ENCODE measurements at places on chromosomes 1 and 21.

DNA sequence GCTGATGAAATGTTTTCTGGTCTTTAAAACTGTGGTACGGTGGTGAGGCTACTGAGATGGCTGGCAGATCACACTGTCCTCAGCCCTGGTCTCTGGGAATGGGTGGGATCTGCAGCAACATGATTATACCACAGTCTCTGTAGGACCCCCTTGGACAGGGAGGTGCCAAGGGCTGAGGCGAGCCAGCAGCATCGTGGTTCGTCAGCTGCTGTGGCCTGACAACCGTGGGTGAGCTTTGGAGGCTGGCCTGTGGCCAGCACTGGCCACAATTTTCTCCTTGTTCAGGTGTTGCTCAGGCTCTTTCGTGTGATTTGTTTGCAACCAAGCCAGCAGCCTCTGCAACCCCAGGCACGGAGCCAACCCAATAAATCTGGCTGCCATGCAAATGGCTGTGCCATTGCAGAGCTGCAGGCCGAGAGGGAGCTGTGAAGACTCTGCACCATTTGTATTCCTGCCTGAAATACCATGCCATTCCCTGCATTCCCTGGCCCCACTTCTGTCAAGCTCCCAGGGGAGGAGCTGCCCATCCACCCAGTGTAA is 70.9 kb downstream of the PCP4 start:
- DNase-seq = no peak

- no peak for DNase-seq
Observed at GRCh38 chr1:910311-910880, 13.3 kb upstream of the SAMD11 start.

- no peak for DNase-seq
Observed at GRCh38 chr1:204445860-204446412, 34.3 kb upstream of the PPP1R15B start.

GRCh38 chr21:39581414-39581813 is 31.3 kb upstream of the B3GALT5 start:
- no peak for DNase-seq

GRCh38 chr1:230704830-230705229 is 9.1 kb downstream of the AGT start:
- no peak for DNase-seq

DNA sequence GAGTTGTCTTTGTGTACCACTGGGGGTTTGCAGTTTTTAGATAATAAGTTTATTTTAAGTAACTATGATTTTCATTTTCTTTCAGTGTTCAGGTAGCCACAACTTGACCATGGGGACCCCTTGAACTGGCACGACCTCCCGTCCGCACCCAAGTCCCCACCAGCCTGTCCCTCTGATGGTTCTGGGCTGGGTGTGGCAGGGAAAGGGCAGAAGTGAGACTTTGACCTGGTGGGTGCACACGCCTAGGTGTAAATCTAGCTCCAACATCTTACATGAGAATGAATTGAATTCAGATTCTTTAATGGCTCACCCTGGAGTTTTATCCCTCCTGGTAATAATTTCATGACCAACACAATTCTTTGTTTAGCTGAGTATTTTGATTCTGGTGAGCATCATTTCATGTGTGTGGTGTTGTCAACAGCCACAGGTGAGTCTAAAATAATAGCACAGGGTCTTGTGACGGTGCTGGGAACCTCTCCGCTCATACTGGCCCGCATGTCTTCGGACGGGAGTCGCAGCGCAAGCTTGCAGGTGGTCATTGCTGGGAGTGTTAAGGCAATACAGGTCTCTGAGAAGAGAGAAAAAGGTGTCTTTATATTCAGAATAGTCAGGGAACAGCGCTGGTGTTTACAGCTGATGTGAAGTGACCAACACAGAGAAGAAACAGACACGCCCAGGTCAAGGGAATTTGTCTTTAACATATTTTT is 50.8 kb upstream of the POFUT2 start:
- no peak for DNase-seq

- DNase-seq = no peak
Observed at GRCh38 chr1:225914947-225915346, 9.1 kb downstream of the PYCR2 start.

- no peak for DNase-seq
Observed at GRCh38 chr1:890661-891060, 33.1 kb upstream of the SAMD11 start.

- no peak for DNase-seq
Observed at GRCh38 chr1:171226747-171227370, 21.4 kb upstream of the FMO1 start.

DNA sequence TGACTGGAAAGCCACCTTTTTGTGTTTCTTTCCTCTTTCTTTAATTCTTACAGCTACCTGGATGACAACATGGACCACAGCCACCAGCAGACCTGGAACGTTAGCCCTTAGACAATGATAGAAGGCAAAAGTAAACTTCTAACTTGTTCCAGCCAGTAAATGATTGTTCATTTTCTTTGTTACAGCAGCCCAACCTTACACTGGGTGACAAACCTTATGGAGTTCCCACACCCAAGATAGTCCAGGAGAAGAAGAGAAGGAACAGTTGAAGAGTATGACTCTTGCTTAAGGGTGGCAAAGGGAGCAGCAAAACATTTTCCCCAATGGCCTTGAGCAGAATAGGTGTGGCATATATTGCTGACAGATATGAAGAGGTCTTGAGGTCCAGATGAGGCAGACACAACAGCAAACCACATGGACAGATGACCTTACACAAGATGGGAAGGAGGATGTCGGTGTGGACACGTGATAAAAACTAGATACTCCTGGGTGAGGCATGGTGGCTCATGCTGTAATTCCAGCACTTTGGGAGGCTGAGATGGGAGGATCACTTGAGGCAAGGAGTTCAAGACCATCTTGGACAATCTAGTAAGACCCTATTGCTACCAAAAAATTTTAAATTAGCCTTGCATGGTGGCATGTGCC is 11.8 kb upstream of the FAM76A start:
- DNase-seq = no peak

DNA sequence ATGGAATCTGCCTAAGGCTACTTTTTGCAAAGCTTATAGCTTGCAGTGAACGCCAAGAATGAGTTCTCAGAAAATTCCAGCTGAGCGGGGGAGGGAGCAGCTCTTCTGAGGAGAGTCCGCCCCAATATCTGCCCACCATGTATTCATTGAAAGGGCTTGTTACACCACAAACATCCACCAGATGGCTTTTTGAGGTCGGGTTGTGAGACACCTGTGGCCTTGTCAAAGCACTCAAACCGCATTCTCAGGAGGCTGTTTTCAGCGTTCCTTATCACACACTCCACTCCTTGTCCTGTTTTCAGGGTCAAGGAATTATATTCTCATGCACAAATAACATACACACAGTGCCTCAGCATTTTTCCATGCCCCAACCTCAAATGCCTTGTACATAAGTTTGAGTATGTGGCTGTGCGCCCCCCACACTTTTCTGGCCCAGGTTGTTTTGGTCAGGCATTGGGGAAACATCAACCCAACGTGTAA is 3.9 kb upstream of the C4BPB start:
- DNase-seq = no peak

DNA sequence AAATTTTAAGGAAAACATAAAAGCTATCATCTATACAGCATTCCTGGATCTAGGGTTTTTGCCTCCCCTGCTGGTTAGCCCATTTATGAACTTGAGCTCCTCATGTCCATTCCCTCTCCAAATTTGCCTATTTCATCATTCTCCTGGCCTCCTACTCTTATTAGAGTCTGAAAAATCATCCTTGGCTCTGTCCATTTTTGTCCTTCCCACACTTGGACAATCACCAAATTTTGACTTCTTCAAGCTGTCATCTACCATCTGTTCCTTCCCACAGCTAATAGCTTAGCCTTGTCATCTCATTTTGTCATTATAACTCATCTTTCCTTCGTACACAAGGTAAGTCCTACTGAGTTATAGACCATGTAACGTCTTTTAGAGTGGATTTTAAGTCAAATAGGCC is 2.2 kb upstream of the HENMT1 start:
- no peak for DNase-seq

- DNase-seq = no peak
Observed at GRCh38 chr1:117653732-117654492, 48.1 kb downstream of the TENT5C start.

DNA sequence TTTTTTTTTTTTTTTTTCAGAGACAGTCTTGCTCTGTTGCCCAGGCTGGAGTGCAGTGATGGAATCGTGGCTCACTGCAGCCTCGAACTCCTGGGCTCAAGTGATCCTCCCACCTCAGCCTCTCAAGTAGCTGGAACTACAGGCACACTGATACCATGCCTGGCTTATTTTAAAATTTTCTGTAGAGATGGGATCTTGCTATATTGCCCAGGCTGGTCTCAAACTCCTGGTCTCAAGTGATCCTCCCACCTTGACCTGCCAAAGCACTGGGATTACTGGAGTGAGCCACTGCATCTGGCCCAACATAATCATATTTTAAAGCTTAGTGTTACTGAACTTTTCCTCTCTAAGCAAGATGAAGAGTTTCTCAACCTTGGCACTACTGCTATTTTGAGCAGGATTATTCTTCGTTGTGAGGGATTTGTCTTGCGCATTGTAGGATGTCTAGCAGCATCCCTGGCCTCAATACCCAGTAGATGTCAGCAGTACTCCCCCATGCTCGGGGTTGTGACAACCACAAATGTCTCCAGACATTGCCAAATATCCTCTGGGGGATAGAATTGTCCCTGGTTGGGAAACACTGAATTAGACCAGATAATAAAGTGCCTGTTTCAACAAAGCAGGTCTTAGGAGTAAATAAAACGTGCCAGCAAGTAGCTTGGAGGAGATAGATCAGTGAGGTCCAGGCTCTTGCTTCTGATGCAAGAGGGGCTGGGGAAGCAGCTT is 15.1 kb upstream of the THRAP3 start:
- no peak for DNase-seq

DNA sequence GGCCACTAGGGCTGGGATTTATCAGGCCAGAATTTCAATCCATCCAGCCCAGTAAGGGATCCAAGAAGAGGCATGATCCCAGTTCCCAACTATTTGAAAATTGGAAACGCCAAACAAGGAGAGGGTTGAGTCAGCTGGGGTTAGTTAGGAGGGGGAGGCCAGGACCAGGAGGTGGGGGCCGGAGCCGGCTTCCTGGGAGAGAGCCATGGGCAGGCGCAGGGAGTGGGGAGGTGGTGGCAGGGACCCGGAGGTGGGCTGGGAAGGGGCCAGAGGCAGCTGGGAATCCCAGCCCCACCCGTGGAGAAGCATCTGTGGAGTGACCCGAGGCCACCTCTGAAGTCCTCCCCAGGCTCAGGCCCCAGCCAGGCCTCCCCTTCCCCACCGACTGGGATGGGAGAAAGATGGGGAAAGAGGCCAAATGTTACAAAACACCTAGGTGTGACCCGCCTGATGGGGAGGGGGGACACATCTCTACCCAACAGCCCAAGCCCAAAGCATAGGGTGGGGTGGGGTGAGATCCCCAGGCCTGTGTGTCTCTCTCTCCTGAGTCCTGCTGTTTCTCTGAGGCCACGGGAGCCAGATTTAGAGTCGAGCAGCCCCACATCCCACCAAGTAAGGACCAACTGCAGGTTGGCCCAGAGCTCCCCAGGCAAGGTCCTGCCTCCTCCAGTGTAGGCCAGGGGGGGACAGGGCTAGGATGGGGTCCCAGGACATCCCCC is 10.1 kb downstream of the HSPG2 start:
- no peak for DNase-seq

DNA sequence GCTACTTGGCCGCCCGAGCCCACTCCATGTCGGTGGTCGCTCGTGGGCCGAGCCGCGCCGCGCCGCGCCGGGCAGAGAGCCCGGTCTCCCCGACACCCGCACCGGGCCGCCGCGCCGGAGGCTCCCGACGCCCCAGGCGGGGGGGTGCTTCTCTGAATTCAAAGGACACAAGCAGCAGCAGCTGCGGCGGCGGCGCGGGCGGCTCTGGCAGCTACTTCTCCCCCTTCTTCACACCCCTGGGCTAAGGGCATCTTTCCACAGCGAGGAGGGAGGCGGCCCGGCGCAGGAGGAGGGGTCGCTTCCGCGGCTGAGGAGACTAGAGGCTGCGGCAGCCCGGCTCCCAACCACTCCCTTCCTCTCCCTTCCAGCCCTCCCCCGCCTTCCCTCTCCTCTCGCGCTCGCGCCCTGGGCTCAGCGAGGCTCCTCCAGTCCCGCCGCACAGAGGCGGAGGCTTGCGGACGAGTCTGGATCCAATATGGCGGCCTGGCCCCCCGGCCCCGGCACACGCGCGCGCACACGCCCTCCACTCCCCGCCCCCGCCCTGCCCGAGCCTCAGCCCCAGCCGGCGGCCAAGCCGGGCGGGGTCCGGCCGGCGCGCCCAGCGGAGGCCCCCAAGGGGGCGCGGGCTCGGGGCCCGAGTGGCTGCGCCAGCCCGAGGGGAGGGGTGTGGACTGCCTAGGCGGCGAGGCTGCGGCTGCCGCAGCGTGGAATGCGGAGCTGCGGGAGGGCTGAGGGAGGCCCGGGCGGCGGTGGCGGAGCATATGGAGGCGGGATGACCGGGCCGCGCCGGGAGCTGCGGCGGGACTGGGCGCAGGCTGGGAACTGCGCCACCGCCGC is at the start of gene CDC42BPA:
Gene CDC42BPA (minus strand): TSS at position 477 of the 837 bp plus-strand sequence. CDS start 1,310 bp downstream, outside the sequence.
- DNase-seq = peak; percentile 86

DNA sequence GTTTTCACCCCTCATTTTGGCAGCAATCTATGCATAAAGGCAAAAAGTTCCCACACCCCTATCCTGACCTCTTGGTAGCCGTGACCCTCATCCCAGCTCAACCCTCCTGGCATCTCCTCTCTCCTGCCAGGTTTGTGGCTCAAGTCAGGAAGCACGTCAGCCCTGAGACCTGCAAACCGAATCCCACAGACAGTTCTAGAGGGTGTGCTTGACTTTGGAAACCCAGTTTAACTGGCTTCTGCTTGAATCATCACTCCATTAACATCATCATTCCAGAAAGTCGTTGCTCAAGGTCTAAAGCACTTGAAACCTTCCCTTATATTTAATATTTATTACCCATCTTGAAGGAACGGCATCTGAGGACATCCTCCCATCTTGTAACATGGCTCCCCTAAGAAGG is 133.4 kb upstream of the ERG start:
- no peak for DNase-seq

DNA sequence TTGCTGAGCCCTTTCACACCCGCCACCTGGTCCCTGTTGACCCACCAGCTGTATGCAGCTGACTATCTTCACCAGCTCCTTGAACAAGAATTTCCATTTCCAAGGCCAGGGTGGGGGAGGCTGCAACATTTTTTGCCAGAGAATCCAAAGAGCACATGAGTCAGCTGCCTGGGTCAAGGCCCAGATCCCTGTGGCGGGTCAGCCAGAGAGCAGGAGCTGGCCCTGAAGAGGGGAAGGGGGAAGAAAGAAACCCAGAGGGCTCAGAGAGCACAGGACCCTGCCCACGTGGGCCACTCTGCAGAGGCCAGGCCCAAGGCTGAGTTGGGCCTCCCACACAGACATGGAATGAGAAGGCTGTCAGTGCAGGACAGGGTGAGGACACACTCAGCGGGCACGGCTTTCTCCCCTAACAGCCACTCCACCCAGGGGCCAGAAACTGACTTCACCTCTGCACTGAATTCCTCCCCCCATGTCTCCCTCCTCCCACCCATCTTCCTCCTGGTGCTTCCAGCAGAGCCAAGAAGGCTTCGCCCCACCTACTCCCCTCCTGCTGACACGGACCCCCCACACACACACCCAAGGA is 28.9 kb downstream of the S100A6 start:
- no peak for DNase-seq

- no peak for DNase-seq
Observed at GRCh38 chr1:3668585-3669300, 16.4 kb downstream of the TP73 start.

Data from amygdala (tissue), 56 donors.